ENCODE measurements at places on chromosomes 12 and 14.

DNA sequence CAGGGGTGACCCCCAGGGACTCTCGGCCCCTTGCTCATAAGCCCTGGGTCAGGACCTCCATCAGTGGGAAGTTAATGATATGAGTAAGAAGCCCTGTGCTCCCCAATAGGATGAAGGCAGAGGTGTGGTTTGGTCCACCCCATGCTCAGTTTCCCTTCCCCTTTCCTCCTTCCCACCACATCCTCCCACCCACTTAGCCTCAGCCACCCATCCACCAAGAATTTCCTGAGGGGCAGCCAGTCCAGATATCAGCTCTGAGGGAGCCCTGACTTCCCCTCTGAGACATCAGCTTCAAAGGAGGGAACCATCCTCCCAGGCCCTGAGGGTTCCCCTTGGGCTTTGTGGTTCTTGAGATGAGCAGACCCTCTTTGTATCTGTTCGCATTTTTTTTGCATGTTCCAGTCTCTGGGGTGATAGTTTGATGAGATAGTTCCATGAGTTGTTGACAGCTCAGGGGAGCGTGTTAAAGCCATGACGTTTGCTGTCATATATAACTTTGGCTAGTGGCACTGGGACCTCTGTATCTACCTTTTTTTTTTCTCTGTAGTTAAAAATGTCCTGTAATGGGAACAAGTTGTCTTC, 71.2 kb downstream of the LGMN start:
- DNase-seq, result no peak

GRCh38 chr14:69955855-69956845, 76.9 kb downstream of the SMOC1 start:
- DNase-seq, result peak; percentile 83

DNA sequence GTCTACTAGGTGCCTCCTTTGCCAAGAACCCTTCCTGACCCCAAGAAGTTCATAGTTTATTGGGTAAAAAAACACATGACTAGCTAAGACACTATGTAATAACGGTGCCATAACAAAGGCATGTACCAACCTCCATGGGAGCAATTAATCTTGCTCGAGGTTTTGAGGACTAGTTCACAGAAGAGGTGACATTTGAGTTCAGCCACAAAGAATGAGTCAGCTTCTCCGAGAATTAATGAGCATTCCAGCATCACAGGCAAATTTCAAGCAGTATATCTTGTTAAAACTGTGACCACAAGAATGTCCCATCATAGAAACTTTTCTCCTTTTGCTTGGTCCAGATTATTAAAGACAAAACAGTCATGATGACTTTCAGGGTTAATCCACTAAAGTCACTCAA, 113.0 kb upstream of the RAP1B start:
- DNase-seq, result no peak

GRCh38 chr12:132139912-132140311, 4.2 kb downstream of the DDX51 start:
- DNase-seq, result no peak

DNA sequence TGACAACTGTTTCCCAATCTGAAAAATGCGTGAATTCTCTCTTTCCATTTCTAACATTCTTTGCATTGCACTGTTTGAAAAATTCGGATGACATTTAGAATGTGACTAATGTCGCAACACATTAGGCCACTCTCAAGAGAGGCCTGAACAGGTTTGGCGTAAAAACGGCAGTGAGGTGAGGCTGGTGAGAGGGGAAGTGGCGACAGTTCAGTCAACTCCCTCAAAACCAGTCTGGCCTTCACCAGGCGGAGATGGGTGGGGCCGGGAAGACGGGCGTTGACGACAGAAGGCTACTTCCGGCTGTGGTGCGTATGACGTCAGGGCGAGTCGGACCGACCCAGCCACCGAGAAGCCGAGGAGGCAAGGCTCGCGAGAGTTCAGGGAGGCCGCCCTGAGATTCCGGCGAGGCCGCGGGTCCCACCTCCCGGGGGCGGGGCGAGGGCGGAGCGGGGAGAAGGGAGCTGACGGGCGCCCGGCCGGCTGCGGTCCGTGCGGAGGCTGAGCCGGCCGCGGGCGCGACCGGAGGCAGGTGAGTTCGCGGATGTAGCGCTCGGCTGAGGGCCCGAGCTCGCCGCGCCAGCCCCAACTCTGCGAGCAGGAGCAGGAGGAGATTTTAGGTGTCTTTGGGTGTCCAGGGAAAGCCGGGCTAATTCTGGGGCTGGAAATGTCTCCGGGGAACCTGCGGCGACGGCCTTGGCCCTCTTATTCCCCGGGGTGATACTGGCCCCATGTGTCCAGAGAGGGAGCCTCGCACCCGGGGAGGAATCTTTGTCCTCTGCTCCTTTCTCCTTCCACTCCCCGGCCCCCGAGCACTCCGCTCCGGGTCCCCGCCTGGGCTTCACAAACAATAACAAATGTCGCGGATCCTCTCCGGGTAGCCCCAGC, at the start of gene STK38L:
Gene STK38L (plus strand): TSS at position 483 of the 885 bp plus-strand sequence. CDS start 53,435 bp downstream, outside the sequence.
- peak; percentile 94 for DNase-seq

DNA sequence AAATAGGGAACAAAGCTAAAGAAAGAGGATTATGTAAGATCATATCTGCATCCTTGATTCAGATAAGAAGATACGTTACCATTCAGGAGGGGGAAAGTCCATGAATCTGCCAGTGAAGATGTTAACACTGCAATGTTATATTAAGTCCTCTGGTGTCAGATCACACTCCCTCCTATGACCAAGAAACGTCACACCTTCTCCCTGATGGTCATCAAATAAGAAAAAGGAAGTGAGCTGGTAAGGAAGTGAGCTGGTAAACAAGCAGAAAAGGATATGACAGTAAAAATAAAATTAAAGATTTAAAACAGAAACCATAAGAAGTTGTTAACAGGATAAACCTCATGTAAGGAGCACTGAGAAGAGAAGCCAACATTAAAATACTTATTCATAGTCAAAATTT, 340.2 kb downstream of the SEC23A start:
- no peak for DNase-seq

DNA sequence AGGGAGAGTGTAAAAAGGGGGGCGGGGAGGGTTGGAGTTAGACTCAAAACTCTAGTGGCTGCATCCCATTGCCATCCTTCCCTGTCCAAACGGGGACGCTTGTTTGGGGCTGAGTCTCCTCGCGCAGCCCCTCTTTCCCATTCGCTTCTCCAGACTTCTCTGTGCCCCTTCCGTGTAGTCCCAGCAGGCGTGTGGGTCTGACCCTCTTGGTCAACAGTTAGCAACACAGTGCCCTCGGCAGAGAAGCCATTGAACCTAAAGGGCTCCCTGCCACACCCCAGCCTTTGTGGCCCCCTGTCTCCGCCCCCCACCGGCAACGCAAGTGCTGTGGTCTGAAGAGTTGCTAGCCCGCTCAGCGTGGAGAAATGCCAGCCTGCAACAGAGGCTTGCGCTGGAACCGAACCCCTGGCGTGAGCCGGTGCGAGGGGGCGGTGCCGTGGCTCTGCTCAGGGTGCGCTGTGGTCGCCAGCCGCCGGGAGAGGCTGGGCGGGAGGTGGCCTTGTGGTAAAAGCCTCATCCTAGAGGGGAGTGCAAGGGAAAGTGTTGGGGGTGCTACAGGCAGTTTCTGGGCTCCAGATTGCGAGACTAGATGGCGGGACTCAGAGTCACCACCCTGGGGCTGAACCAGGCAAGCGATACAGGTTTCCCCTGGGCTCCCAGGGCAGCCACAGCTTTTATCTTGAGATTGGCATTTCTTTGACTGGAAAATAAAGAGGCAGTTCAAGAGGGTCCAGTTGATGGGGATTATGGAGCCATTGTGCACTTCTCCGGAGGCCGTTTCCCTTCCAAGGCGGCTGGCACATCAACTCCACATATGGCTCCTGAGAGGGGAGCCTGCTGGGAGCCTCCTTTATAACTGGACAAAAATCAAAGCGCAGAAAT, 2.1 kb downstream of the PLXNC1 start:
- no peak for DNase-seq

DNA sequence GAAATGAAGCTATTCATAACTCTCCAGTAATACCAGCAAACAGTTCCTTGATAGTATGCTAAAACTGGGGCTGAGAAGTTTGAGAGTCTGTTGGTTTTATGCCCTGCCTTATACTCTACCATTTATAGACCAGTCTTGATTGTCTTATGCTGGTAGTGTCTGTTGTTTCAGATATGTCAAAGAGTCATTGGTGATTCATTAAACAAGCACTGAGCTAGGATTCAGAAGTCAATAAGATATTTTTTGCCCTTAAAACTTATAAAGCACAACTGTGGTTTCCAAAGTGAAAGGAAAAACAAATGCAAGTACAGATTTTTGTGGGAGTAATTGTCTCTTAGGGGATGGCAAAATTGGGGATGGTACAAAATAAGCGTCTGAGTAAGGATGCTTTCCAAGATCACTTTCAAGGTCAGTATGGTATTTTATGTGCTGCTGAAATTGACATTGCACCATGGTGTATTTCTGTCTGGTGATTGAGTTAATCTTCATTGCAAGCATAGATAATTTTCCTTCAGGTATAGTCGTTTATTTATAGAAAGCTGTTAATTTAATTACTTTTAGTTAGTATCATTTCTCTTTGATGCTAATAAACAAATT, 289.5 kb upstream of the E2F7 start:
- DNase-seq, result no peak

DNA sequence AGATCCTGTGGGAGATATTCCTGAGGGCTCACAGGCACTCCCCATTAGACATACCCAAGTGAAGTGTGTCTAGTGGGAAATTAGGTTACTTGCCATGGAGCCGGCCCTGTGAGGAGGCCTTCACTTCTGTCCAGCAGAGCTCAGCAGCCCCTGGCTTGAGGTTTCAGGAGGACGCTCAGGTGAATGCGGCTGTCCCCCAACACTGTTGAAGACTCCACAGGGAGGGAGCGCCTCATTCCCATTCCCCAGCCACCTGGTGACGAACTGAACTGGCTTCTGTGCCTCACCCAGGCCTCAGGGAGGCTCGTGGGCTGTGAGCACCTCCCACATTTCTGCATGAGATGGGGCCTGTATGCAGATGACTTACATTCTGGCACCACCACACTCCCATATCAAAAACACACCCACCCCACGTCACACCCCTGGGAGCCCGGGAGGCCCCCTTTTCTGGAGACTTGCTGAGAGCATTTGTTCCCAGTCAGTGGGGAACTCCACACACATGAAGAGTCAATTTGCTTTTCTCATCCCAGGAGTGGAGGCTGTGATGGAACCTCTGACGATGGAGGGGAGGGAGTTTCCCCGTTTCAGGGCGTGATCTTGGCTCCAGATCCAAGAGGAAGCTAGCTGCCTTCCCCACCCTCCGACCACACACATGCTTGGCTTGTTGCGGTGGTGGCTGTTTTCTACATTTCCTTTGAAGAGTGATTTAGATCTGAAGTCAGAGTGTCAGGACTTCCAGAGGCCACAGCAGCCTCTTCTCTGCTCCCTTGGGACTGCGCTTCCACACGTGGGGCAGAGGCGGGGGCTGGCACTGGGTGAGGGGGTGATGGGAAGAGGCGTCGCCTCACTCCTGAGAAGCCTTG, 120.7 kb downstream of the ADGRD1 start:
- DNase-seq, result no peak

DNA sequence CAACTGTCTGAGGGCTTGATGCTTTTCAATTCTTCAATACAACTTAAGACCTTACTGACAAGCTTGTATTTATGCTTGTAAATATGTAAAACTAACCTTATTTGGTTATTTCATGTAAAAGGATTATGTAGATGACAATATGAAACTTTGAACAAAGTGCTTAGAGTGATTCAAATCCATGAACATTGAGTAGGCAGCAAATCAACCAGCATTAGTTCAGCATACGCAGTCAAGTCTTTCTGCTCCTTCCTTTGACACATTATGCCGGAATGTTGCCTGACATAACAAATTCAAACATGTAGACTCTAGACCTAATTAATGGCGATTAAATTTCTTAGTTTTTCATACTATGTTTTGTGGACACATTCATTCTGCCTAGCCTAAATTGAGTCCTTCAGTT, 105.2 kb downstream of the FGD4 start:
- no peak for DNase-seq

DNA sequence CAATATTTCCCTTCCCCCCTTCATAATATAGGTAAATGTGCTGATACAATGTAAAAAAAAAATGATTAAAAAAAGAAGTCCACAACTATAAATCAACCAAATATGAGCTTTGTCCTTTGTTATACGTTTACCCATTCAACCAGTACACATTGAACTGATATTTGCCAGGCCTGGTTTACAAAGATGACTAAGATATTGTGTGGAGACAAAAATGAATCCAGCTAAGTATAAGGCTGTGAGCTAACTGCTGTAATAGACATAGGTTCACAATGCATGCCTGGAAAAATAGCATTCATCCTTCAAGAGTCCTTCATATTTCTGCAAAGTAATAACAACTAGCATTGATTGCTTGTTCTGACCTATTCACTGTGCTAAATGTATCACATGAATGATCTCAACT, 6.9 kb downstream of the C12orf56 start:
- DNase-seq, result no peak

DNA sequence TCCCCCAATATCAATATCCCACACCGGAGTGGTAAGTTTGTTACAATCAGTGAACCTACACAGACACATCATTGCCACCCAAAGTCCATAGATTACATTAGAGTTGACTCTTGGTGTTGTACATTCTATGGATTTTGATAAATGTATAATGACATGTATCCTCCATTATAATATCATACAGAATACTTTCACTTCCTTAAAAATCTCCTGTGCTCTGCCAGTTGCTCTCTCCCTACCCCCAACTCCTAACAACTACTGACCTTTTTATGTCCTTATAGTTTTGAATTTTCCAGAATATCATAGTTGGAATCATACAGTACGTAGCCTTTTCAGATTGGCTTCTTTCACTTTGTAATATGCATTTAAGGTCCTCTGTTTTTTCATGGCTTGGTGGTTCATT, 48.4 kb downstream of the SLC4A8 start:
- DNase-seq, result no peak

GRCh38 chr12:68190301-68190700, 30.8 kb upstream of the IFNG start:
- no peak for DNase-seq

DNA sequence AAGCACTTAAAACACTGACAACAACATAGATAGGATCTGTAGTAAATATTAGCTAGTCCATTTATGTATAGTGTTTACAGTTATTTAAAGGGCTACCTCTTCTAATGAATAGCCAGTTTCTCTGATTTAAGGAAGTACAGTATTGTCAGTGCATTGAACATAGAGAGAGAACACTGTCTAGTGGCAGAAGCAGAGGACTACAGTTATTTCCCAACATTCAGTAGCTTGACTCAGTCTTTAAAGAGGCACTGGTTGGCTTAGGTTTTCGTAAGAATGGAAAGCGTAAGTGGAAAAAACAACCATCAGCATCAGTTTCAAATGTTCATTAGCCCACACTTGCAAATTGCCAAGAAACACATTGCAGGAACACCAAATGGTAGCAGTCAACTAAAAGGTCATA, 125.0 kb upstream of the HMGA2 start:
- no peak for DNase-seq

GRCh38 chr14:21258005-21258888, 11.0 kb downstream of the HNRNPC start:
- no peak for DNase-seq

Measured in NCI-H446 (cell line).